Esophagus squamous epithelium (tissue), 5 donors: ENCODE measurements at places on chromosomes 6 and 20.

DNA sequence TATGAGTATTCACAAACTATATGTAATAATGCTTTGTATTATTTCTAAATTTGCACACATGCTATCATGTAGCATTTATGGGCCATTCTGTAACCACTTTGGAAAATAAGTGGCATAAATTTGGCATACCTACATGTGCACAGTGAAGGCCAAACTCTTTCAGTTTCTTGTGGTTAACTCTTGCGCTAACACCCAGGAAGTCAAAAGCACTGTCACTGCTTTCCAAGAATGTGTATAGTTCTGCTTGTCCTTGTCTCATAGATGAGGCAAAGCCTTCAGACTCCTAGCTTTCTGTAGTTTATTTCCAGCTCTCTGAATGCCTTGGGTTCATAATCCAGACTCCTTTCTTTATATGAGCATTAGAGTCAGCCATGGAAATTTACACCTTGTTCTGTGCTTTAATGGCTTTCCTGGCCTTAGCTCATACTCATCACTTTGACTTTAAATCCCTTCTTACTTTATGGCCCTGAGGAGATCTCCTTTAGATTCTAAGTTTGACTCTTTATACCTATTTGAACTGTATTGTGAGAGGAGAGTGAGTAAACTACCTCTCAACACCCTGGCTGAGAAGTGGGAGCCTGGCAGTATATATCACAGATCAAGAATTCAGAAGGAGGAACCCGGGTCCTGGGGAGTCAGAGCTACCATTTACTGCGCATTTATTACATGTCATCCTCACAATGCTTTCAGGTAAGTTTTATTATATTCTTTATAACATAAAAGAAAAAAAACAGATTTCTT is 949 bp upstream of the SLC17A3 start:
- DNase-seq, result no peak

DNA sequence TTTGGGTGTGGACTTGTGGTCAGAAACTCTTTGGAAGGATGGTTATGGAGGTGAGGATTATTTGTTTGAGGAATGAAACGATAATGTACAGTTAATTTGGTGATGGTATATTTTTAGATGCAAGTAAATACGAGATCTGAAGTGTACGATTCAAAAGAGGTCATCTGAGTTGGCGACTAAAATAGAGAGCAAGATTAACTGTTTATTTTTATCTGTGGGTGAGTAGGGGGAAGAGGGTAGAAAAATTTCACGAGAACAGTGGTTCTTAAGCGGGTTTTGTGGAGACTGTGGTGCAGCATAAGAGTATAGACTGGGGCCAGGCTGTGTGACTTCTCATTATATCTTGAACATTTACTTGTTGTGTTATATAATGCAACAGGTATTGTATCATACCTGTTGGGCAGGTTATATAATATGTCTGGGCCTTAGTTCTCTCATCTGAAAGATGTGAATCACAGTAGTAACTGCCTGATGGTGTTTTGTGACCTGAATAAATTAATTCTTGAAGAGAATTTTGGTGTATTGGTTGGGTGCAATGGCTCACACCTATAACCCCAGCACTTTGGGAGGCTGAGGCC is 171.2 kb downstream of the JARID2 start:
- DNase-seq, result no peak

GRCh38 chr20:21393816-21394519 is 3.4 kb downstream of the NKX2-4 start:
- DNase-seq, result no peak

- no peak for DNase-seq
Measured at GRCh38 chr6:93453956-93454355, 34.6 kb upstream of the EPHA7 start.

DNA sequence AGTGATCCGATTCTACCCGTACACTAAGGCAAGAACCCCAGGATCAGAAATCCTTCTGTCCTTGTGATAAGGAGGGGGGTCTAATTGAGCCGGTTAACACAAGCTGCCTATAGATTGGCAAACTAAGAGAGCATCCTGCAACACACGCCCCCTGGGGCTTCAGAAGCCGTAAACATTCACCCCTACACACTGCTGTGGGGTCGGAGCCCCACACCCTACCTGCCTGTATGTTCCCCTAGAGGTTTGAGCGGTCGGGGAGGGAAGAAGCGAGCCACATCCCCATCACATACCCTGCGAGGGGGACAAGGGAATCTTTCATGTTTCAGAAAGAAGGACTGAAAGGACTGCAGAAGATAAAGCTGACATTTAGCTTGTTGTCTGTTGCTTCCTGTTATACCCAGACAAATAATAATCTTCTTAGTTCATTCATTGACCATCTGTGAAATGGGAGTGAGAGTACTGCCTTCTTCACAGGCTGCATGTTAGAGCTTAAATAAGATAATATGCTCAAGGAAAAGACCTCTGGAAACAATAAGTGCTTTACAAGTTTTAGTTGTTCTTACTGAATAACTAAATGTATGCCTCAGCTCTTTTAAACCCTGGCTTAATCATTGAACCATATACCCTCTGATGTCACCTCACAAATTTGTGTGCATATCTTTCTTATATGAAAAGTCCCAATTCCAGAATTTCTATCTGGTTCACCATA is 74.2 kb upstream of the RNF217 start:
- DNase-seq, result no peak

DNA sequence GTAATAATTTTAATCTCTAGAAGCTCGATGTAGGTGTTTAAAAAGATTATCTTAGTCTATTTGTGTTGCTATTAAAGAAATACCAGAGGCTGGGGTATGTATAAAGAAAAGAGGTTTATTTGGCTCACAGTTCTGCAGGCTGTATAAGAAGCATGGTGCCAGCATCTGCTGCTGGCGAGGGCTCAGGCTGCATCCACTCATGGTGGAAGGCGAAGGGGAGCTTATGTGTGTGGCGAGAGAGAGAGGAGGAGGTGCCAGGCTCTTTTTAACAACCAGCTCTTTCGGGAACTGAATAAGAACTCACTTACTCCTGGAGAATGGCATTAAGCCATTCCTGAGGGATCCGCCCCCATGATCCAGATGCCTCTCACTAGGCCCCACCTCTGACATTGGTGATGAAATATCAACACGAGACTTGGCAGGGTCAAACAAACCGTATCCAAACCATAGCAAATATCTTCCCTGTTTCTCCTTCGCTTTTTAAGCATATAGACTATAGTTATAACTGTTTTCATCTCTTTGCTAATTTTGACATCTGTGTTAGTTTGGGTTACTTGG is 24.5 kb downstream of the CHMP4B start:
- DNase-seq, result no peak

- DNase-seq, result no peak
Measured at GRCh38 chr6:154461348-154461747, 49.1 kb downstream of the CNKSR3 start.

- DNase-seq, result no peak
Measured at GRCh38 chr6:109197061-109197460, 101.8 kb downstream of the CEP57L1 start.

- DNase-seq, result no peak
Measured at GRCh38 chr20:53914781-53915445, 155.5 kb downstream of the BCAS1 start.

DNA sequence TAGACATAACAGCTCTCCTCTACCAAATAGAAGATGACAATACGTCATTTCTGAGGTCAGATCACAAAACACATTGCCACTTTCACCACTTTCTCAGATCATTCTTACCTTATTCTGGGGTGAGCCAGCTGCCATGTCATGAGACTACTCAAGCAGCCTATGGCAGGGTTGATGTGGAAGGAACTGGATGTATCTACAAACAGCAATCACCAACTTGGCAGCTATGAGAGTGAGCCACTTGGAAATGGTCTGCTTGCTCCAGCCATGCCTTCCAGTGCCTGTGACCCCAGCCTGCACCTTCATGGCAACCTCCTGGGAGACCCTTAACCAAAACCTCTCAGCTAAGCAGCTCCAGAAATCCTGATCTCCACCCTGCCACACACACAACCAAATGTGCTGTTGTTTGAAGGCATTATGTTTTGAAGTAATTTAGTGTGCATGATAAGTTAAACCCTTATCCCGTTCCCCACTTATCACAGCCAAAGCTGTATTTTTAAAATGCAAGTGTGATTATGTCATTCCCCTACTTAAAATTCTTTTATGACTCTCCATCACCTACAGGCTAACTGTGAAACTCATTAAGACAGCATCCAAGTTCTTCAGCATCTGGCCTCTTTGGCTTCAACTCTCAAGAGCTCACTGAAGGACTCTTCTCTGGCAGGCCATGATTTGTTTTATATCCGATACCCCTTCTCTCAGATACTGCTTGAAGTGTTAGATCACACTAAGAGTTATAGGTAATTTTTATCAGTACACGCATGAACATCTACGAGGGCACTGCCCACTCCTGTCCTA is 150.6 kb downstream of the LY86 start:
- DNase-seq, result no peak

DNA sequence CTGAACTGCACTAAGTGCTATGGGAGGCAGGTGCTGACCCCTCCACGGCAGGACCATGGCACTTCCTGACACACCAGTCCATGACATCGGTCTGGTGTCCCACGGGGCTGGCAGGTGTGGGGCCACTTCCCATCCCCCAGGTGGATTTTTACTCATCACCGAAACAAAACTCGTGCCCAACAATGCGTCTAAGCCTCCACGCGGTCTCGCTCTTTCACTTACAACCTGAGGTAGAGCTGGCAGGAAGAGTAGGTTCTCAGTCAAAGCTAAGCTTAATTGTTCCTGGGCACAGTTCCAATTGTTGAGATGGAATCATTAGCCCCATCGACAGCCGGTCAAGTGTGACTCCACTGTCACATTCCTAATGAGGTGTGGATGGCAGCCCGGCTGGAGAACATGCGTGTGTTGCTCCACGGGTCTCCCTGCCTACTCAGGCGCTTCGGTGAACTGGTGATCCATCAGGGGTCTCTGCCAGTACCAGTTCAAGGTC is 125.7 kb downstream of the SLC23A2 start:
- DNase-seq, result no peak

DNA sequence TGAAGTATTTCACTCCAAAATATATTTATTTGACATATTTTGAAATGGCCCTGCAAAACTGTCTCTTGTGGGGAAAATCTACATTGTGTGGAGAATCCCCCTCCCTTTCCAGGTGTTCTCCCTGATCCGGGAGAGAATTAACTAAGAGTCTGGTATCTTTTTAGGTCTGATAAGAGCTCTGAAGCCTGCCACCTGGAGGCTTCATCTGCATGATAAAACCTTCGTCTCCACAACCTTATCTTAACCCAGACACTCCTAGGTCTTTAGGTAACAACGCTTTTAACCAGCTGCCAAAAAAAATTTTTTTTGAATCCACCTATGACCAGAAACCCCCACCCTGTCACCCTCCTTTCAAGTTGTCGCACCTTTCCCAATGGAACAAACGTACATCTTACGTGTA is 43.0 kb downstream of the FAM184A start:
- no peak for DNase-seq

GRCh38 chr6:12476484-12476883 is 186.3 kb downstream of the EDN1 start:
- no peak for DNase-seq

- DNase-seq, result no peak
Measured at GRCh38 chr20:18019068-18019467, 38.6 kb downstream of the OVOL2 start.

DNA sequence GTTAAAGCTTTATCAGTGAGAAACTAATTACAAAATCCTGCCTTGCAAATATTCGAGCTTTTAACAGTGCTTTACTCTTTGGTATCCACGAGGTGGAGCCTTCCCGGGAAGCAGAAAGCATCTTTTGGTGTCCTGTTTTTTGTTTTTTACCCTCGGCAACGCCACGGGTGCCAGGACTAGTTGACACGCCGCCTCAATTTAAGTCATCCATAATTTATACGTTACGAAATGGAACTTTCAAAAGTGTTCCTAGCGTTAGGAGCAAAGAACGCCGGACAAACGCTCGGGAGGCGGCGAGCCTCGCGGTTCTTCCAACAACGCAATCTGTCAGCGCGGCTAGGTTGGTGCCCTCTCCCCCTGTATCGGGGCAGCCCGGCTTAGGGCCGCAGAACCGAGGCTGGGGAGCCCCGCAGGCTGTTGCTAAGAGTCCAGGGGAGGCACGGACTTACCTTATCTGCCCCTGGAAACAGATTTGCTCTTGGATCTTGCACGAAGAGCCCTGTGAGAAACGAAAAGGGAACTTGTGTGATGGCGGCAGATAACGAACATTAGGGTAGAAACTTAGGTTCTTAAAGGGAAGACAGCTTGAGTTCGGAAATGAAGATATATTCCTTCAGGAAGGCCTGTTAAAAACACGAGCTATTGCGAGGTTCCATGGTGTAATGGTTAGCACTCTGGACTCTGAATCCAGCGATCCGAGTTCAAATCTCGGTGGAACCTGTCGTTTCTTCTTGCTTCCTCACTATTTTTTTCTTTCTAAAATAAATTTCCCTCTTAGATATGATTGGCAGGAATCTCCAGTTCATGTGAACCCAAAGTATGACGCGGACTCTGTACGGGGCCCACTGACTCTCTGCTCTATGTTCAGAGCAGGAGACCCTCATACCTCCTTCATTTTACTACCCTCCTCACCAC is 46.2 kb upstream of the ZNF184 start:
- DNase-seq, result no peak

DNA sequence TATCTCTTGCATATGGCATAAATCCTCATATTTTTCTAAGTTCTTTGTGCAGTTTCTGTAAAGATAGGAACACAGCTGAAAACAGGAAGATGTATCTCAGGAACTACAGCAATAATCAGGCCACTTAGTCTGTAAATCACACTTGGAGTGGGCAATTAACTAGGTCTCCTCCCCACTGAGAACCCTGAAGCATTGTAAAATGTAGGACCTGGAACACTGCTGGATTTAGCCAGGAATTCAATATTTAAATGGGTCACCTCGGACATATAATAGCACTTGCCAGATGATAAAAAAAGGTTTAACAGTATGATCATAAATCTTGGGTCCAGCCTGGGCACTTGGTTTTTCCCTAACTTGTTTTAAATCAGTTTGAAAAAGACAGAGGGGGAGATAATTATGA is 155.0 kb downstream of the GRM1 start:
- DNase-seq, result no peak

- no peak for DNase-seq
Measured at GRCh38 chr6:38272222-38272621, 367.5 kb downstream of the BTBD9 start.

DNA sequence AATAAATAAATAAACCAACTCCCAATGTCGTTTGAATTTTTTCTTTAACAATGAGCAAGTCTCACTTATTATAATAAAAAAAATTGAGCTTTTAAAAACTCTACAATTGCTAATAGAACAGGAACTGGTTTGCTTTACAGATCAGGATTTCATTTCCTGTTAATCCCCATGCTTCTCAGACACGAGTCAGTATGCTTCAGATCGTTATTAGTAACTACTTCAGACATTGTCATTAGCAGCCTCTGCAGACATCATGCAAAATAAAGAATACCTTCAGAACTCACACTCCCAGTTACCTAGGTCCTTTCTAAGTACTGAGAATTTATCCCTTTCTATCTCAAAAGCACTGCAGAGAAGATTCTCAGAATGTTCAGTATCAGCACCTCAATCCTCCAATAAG is 10.0 kb upstream of the FAM210B start:
- no peak for DNase-seq
